ENCODE measurements at places on chromosomes 7 and 10.

- no peak for DNase-seq
These were observed 23.3 kb downstream of the PRPS1L1 start for GRCh38 chr7:18004372-18004771.

DNA sequence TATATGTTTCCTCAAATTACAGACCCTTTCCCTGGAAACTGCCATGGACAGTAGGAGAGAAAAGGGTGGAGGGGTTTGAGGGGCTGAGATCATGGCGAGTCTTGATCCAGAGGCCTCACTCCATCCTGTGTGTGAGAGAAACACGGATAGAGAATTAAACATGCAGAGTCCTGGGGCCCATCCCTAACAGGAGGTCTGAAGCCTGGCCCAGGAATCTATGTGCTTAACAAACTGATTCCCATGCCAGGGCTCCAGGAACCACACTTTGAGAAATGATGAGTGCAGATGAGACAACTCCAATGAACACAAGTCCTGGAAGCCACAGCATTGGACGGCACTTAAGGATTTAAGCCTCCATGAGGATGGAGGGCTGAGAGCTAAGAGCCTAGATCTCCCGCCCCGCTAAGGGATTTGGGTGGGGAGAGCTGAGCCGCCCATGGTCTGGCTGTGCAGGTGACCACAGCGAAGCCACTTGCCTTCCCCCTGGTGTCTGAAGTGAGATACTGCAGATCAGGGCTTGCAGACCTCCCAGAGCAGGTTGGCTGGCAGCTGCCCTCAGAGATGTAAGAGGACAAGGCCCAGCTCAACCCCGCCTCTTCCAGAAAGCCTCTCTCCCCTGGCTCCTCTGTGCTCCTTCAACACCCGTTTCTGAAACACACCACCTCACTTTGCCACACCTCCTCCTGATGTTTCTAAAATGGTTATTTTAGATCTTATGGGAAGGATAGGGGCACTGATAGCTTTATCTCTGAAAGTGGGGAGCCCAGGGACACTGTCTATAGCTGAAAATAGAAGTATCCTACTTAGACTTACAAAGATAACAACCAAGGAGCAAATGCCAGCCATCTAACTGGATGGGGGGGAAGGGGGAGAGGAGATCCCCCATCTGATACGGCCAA is 24.8 kb upstream of the EIF5AL1 start:
- peak; percentile 66 for DNase-seq

- no peak for DNase-seq
These were observed 57.5 kb downstream of the KLHDC10 start for GRCh38 chr7:130127821-130128317.

- DNase-seq, result peak; percentile 27
These were observed 2.1 kb upstream of the SAMD9L start for GRCh38 chr7:93150200-93150835.

DNA sequence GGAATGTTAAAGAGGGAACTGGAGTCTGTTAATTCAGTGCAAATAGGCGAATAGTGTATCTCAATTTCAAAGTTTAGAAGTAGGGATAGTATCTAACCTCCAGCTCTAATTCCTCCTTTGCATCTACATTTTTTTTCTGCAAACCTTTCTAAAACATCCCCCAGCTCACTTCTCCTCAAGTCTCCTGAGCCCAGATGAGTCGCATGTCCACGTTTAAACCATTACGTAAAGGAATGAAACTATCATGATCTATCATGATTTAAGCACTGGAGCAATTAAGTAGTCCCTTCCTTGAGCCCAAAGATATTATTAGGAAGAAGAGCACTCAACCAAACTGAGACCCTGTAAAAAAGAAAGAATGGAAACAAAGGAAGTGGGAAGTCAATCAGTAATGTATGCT is 29.9 kb downstream of the GPR22 start:
- no peak for DNase-seq
